ENCODE measurements at places on chromosomes 5 and 9.

DNA sequence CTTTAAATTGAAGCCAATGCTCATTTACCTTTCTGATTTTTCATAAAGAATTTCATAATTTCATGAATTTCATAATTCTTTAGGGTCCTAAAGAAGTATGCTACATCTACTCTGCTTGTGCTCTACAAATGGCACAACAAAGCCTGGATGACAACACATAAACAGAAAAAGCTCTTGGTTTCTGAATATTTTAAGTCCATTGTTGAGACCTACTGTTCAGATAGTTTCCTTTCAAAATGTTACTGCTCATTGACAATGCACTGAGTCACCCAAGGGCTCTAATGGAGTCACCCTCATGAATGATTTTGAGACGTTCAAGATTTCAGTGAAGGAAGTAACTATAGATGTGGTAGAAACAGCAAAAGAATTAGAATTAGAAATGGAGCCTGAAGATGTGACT lies 74.1 kb downstream of the SLCO4C1 start:
- DNase-seq: no peak

DNA sequence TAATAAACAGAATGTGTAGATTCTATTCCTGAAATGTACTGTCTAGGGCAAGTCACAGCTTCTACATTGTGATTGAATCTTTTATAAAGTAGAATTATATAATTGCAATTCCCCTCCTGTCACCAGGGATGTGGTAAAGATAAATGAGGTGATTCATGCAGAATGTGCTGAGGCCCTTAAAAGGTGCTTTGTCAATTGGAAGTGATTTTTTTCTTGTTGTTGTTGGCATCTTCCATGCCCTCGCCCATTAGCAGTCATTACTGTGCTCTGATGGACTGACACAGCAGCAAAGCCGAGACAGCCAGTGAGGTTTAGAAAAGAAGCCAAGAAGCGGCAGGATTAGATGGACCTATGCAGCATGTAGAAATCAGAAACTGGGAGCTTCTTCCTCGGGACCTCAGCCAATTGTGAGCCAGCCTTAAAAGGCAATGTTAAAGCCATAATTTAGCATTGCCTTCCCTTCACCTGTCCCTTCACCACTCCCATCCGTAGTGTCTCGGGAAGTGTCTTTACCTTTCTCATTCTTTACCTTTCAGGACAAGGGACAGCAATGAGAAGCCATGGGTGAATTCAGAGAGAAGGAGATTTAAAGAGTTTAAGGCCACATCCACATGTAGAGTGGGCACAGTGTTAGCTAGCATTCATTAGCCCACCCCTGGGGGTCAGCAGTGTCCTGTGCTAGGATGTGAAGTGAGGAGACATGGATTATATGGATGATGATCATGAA lies 257.8 kb downstream of the PLK2 start:
- DNase-seq: no peak

GRCh38 chr9:20832775-20833174 lies 148.7 kb downstream of the FOCAD start:
- DNase-seq: no peak

DNA sequence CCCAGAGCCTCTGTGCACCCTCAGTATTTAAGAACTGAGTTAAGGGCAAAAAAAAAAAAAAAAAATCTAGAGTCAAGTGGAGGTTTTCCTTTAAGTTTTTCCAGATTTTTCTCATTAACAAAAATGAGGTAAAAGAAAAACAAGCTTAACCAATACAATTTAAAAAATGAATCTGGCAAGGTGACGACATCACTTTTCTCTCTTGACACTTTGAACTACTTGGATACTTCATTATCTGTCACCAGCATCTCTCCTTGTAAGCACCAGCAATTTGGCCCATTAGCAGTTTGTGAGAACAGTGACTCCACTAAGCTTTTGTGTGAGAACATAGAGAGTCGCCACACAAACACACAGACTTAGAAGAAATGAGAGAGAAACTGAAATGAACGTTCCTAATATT lies 345.7 kb upstream of the SLC30A5 start:
- no peak for DNase-seq

DNA sequence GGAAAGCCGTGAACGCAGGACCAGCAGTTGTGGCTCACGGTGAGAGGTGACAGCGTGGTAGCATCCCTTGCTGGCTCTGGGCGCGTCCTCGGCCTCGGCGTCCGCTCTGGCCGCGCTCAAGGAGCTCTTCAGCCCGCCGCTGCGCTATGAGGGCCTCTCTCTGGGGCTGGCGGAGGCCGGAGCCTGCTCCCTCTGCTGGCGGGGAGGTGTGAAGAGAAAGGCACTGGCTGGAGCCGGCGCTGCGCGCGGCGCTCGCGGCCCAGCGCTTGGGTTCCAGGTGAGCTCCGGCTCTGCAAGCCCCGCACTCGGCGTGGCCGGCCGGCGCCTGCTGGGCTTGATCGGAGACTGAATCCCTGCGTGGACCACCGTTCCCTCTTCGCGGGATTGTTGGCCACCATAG lies 705.6 kb downstream of the SEMA5A start:
- no peak for DNase-seq

- DNase-seq: no peak
Observed at GRCh38 chr9:129511285-129511900, 109.5 kb downstream of the C9orf50 start.

GRCh38 chr9:74551266-74551665 lies 54.1 kb downstream of the RORB start:
- no peak for DNase-seq

GRCh38 chr5:137034764-137035479 lies 464.2 kb downstream of the SPOCK1 start:
- DNase-seq: no peak

- DNase-seq: no peak
Observed at GRCh38 chr9:128529191-128529590, 23.2 kb upstream of the SPTAN1 start.

DNA sequence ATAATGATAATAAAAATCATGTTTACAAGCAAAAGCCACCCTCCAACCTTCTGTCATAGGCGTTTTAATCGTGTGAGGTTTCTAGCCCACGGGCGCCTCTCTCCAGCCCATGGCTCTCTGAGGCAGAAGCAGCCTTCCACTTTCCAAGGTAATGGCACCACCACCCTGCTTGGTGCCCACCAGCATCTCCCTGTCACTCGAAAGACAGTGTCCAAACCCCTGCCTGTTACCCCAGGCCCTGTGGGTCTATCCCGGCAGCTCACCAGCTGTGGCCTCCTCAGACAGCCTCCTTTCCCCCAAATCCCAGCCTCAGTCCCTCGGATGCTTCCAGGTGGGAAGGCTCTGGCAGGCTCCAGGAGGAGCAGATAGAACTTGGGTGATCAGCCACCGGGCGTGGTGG lies 123.8 kb upstream of the LPCAT1 start:
- DNase-seq: no peak

DNA sequence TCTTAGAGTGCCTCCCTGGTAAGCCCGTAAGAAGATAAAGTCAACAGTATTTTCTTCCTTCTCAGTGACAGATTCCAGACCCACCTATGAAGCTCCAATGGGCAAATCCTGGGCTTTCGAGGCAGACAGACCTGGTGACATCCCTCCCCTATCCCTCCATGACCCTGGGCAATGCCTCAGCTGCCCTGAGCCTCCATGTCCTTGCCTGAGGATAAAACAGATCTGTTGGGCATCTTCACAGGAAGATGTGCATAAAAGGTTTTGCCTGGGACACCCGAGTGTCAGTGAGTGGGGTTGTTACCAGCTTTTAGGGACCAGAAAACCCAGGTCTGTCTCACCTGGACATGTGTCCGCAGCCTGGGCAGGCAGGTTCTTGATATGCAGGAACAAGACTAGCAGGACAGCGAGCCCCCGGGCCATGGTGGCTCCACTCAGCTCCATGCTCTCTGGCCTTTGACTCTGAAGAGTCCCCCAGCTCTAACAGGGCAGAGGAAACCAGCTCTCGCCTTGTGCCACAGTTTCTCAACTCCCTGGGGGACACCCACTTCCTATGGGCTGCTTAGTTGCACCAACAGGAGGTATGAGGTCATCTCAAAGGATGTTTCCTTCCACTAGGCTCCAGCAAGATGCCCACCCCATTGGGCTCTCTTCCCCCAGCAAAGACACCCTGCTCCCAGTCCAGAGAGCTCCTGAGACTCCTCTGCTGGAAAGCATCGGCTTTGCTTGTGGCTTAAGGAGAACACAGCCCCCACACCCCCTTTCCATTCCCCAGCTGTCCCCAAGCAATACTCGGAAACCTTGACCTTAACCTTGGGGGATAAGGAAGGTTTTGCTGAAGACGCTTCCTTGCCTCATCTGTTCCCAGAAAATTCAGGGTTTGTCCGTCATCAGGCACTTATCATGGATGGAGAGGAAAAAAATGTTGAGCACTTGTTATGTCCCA lies at the start of gene FCN1:
FCN1 (minus strand) TSS at position 482 of the 943 bp plus-strand sequence; CDS start at position 441, 41 bp downstream.
- DNase-seq: no peak

DNA sequence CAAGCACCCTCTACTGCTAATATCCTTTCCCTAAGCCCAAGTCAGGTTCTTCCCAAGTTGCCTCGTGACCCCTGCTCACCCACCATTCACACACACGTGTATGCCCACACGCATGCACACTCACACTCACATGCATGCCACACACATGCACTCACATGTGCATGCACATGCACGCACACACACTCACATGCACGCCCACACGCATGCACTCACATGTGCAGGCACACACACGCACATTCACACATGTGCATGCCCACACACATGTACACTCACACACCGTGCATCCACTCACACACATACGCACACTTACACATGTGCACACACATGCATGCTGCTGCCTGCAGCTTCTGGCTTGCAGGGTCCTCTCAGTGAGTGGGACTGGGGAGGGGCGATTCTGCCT lies 62.9 kb upstream of the STXBP1 start:
- DNase-seq: no peak

- DNase-seq: no peak
Observed at GRCh38 chr5:16975950-16976624, 40.0 kb upstream of the MYO10 start.

Data from CD4-positive, alpha-beta T cell treated with Interleukin-15 for 1 hour (primary cell).